Skin of body (tissue), 3 donors: ENCODE measurements at places on chromosomes 3 and 15. TPM values are rescaled to one million over a fixed set of nuclear protein-coding genes. Genes with fewer than 3 reads are reported as not detected.

CIAO2A gene
- 57.0 TPM for total RNA-seq

ANKUB1 gene
- not detected for total RNA-seq

AMIGO3 gene
- 0.10 TPM for total RNA-seq

DNA sequence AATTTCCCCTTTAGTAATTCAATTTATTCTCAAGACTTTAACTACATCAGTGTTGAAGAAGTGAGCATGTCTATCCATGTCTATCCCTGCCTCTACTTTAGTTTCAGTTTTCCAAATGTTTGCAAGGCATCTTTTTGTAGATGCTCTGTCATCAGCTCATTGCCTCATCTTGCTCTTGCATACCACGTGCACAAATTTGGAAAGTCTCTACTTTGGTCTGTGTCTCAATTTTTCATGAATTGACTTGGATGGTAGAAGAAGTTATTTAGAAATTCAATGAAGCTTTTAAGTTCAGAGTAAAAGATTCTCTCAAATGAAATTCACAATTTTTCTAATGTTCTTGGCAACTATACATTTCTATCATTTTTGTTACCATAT is 55.3 kb downstream of the CLDN1 start:
- DNase-seq: no peak

- no peak for DNase-seq
Measured at GRCh38 chr15:89749951-89750559, 994 bp downstream of the MESP1 start.

DNA sequence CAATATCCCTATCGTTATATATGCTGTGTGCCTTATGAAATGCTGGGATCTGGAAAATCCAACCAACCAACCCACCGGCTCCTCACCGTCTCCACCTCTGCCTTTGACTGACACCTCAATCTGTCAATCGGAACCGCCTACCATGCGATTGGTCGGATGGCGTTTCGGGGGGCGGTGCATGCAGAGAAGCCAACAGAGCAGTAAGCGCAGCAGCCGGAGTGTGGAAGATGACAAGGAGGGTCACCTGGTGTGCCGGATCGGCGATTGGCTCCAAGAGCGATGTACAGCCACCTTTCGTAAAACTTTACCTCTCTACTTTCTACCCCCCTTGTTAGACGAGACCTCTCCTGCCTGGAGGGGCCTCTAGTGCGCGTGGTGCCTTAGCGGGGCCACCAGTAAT is 6.3 kb downstream of the CLK3 start:
- no peak for DNase-seq

- no peak for DNase-seq
Measured at GRCh38 chr3:32403663-32404062, 12.0 kb downstream of the CMTM7 start.

- no peak for DNase-seq
Measured at GRCh38 chr3:150330872-150331271, 77.2 kb upstream of the TSC22D2 start.

- no peak for DNase-seq
Measured at GRCh38 chr3:32374788-32375595, 16.7 kb upstream of the CMTM7 start.

DNA sequence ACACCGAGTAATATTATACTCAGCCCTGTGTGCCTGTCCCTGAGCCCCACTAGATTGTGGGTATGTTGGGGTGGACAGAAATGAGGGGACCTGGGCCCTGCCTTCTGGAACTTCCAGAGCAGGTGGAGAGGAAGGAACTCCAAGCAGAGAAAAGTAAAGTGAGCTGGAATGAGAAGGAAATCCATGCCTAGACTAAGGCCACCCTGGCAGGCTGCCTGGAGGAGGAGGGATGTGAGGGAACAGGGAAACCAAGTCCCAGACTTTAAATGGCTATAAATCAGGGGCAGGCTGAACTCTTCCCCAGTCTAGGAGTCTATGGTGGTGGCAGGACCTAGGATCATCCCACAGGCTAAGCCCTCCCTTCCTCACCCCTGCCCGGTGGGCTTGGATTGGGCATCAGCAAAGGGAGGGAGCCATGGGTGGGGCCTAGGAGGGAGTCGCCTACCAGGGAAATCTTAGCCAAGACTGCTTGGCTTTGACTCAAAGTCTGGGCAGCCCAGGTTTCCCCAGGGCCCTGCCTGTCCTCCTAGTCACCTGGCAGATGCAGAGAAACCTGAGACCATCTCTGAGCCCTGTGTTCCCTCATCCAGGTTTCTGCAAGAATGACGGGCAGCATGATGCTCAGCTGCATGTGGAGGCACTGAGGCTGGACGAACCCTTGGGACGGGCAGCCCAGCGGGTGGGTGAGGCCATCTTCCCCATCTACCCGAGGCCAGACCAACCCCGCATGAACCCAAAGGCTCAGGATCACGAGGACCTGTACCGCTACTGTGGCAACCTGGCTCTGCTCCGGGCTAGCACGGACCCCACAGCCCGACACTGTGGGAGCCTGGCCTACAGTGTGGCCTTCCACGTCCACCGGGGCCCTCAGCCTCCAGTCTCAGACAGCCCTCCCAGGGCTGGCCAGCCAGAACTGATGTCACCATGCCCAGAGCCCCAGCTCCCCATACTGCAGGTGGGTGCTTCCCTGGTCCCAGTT is 15.6 kb upstream of the STRA6 start:
- no peak for DNase-seq

GRCh38 chr15:51866161-51866560 is 36.7 kb downstream of the TMOD3 start:
- DNase-seq: no peak

TMEM87A gene
- 85.9 TPM for total RNA-seq

FAM240A gene
- total RNA-seq: not detected

DNA sequence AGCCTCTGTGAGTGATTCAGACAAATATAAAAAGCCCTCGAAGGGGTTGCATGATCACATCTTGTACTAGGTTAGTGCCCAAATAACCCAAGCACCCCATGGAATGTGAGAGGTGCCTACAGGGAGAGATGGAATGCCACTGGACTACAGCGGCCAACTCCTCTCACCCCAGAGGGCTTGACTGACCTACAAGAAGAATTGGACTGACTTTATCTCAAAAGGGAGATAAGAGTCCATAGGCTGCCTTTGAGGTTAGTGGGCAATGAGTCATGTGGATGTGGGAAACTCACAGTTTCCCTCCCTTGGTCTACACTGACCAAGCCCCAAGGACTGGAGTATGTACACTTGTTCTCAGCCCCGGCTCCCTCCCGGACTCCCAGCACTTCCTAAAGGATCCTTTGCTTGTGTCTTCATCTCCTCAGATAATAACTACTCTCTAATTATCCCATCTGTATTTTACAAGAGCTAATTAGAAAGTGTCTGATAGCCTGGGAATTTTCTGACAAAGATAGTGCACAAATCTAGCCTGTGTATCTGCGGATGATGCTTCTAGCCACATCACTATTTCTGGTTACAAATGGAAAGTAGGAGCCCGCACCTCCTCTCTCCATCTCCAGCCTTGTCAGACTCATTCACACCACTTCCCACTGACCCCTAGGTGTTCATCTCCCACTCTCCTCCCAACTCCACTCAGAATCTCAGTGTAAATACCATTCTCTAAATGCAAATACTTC is 547.8 kb upstream of the TBL1XR1 start:
- no peak for DNase-seq

- DNase-seq: no peak
Measured at GRCh38 chr3:147312786-147313280, 93.5 kb downstream of the ZIC4 start.

- DNase-seq: no peak
Measured at GRCh38 chr15:32649342-32649741, 7.8 kb downstream of the SCG5 start.

GRCh38 chr3:23193831-23194230 is 9.3 kb upstream of the UBE2E2 start:
- no peak for DNase-seq

B3GALNT1 gene
- total RNA-seq: 19.2 TPM

DNA sequence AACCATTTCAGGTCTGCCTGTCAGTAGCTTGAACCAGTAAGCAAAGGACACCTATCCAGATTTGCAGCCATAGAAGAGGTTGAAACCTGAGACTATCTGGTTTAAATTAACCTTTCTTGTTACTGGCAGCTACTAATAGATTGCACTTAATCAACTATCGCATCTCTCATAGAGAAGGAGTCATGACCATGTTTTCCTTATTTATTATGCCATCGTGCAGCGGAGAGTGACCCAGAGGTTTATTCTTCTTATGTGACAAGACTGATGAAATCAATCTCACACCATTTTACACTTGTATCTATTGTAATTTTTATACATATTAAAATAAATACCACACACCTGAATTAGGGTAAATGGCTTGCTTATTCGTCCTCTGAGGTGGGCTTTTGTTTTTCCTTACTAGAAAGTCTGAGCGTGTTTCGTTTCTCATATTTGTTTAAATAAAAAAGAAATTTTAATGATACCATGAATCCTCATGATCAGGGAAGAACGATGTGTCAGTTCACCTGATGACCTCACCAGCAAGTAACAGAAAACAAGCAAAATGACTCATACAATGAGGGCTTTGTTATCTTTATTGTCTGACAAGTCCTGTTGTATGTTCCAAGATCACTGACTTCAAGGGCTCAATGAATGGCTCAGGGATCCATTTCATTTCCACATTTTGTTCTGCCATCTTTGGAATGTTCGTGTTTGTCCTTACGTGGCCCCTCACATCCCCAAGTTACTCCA is 379.5 kb upstream of the DPH6 start:
- DNase-seq: no peak
